ENCODE measurements at places on chromosomes 3 and 15.

DNA sequence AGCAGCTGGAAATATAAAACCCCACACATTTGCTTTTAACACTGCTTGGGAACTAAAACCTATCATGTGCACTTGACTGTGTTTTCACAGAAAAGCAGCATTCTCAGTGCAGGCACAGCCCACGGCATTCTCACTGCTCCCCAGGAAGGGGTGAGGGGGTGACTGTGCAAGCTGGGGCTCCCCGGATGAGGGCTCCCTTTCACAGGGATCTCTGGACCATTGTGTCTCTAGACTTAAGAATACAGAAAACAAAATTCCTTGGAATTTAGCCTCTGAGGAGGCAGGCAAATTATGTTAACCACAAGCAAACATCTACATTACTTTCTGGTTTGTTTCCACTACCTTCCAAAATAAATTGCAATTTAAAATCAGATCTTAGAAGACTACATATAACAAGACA, 100.3 kb downstream of the FSIP1 start:
- DNase-seq = no peak

DNA sequence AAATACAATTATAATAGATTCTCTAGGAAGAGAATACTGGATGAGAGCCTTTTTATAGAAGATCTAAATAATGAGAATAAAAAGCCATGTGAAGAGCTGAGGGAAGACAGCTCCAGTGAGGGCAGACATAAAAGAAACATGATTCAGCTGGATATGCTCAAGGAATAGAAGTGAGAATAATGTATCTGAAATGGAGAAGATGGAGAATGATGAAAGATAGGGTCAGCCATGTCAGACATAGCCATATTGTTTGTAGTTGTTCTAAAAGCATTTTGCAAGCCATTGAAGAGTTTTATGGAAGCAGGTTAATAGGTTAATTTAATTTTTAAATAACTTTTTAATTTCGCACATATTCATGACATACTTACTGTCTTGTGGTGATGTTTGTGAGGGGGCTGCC, 713.5 kb upstream of the ARPP21 start:
- DNase-seq = no peak

GRCh38 chr3:151940481-151940880, 67.0 kb downstream of the SUCNR1 start:
- DNase-seq = no peak

GRCh38 chr3:85487375-85487774, 528.6 kb downstream of the CADM2 start:
- DNase-seq = no peak

- DNase-seq = no peak
These were observed 77.2 kb downstream of the SCN10A start for GRCh38 chr3:38738630-38739395.

DNA sequence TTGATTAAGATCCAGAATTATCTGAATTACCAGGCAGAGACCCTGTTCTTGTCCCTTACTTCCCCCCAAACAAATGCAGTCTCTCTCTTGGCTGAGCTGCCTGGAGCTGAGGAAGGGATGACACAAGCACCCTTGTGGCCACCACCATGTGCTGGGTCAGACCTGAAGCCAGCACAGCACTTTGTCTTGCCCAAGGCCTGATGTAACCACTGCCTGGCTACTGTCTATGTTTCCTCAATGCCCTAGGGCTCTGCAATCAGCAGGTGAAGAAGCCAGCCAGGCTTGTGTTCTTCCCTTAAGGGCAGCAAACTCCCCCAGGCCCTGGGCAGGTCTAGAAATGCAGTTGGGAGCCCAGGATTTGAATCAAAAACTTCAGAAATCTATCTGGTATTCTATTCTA, 15.8 kb upstream of the CASR start:
- DNase-seq = no peak

Data from central memory CD4-positive, alpha-beta T cell (primary cell).